Fibroblast of pulmonary artery (primary cell): ENCODE measurements at places on chromosomes 11 and 22.

DNA sequence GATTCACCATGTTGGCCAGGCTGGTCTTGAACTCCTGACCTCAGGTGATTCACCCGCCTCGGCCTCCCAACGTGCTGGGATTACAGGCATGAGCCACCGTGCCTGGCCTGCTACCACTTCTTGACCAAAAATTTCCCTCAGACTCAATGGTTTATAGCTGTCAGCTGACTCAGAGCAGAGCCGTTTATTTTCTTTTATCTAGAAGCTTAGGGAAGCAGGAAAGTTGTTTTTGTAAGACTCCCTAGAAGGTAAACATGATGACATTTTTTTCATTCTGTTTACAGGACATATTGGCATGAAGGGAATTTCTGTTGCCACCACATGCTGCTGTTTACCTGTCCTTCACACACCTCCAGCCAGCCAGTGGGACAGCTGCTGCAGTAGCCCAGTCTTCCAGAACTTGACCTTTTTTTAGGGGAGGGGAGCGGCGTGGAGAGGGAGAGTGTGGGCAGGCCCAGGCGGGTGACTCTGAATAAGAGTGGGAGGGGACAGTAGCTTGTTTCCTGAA is 56.1 kb upstream of the PTPRJ start:
- DNase-seq, result no peak

- DNase-seq, result peak; percentile 63
These were observed 959 bp downstream of the JOSD1 start for GRCh38 chr22:38699784-38700183.

GRCh38 chr11:34344768-34345539 is 12.9 kb downstream of the ABTB2 start:
- DNase-seq, result peak; percentile 93

GRCh38 chr22:44193535-44193891 is 12.8 kb downstream of the PARVG start:
- no peak for DNase-seq

DNA sequence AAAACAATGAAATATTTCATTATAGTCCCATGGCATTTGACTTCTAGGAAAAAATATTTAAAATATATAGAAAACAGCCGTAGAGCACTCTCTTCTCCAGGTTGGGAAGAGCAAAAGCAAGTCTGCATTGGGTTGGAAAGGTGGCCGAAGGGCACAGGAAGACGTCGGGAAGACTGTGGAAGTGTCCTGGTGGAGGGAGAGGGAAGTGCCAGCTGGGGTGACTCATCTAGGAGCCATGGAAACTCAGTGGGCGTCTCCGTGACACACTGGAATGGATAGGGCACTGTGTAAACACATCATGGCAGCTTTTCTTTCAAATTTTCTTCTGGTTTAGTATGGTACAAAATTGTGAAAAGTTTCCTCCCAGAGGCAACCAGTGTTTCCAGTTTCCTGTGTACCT is 12.7 kb downstream of the GTPBP1 start:
- DNase-seq, result peak; percentile 81

GRCh38 chr11:64745189-64745520 is 1.2 kb upstream of the RASGRP2 start:
- no peak for DNase-seq

DNA sequence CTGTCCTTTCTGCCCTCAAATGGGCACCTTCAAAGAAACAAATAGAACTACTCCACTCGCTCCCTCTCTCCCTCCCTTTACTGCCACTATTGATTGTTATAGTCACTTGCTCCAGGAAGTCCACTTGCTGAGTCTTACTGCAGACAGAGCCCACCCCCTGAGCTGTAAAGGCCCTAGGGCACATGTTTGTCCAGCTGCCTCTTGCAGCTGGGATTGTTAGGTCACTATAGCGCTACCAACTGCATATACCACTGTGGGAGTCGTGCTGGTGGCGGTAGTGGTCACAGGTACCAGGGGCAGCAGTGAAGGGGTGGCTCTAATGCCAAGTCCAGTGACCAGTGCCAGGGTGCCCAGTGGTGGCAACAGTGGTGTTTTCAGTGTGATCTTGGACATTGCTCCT is 4.4 kb upstream of the SREBF2 start:
- DNase-seq, result no peak

DNA sequence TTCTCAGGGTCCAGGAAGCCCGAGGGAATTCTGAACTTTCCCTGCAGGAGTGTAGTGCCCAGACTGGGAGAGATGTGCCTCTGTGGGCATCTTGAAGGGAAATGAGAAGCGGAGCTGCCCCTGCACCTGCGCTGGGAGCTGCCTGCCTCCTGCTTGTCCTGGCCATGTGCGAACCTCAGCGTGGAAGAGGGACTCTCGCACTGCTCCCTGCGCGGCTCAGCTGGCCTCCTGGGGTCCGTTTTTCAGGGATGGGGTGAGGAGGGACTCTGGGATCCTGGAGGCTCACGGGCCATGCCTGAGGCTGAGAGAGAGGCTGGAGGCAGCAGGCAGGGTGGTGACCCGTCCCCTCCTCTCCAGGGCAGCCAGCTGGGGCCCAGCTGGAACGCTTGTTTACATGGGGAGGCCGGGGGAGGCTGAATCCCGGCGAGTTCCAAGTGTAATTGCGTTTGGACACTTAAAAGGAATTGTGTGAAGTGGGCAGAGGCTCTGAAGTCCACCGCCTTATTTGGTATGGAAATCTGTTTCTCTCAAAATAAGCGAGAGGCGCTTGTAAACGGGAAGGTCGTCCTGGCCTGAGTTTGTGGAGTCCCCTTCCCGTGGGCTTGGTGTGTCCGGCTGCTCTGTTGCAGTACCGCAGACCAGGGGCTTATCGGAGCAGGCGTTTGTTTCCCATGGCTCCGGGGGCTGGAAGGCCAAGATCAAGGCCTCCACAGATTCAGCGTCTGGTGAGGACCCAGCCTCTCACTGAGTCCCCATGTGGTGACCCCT is 1.2 kb upstream of the MRGPRF start:
- DNase-seq, result no peak

- no peak for DNase-seq
These were observed 95.4 kb downstream of the EXT2 start for GRCh38 chr11:44190883-44191230.

DNA sequence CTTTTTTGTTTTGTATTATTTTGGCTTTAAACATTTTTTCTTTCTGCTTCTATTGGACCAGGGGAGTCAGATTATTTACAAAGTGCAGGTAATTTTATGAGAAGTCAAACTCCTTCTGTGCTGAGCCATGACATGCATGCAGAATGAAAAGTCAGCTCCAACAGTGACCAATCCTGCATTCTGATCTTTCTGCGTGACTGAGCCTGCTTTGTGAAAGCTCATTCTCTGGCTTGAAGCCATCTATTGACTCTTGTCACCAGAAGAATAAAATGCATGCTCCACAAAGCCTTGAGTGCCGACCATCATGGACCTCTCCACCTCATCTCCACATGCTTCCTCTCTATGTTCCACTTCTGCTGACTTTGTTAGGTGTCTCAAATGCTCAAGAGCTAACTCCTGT is 50.2 kb downstream of the MIAT start:
- no peak for DNase-seq

DNA sequence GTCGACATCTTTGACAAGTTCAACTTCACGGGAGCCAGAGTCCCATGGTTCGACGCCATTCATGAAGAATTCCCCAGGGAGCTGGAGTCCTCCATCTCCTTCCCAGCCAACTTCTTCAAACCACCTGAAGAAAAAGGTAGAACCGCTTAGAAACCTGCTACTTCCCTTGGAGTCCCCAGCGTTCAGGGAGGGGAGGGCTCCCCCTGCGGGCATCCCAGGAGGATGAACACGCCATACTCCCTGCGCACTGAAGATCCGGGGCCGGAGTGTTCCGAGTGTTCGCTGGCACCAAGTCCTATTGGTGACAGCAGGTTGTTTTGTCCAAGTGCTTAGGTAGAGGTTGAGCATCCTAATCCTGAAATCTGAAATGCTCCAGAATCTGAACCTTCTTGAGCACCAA is 51.7 kb upstream of the PRODH start:
- no peak for DNase-seq

GRCh38 chr11:117223741-117224689 is 7.9 kb downstream of the PCSK7 start:
- no peak for DNase-seq

DNA sequence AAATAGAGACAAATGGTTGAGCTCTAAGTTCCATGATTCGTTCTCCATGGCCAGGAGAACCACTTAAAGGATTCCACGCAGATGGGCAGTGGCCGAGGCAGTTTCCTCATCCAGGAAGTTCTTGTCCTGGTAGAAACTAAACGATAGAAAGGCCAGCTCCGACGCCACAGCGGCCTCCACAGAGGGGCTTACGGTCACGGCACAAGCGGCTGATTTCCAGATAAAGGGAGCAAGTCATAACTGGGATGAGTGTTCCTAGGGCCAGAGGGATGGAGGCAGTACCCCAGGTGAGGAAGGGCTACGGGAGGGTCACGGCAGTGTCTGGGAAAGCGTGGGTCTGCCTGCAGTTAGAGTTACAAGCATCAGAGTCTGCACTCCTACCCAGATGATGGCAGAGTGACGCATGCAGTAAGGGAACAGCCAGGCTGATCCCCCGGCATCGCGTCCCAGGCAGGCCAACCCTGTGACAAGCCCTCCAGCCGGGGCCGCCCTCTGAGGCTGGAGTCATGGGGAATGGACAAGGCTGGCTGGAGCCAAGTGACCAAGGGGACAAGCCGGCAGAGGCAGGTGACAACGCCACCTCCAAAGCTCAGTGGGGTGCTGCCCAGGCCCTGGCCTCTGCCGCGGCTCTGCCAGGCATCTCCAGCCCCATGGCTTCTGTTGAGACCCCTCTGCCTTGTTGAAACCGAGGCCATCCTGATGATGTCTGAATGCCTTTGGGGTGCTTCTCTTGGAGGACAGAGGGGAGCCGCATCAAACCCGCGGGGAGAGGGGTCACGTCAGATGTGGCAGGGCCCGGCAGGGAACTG is 475.1 kb downstream of the BRD1 start:
- no peak for DNase-seq

GRCh38 chr22:38239101-38239761 is 33.6 kb downstream of the TMEM184B start:
- DNase-seq, result peak; percentile 83
